Neural cell (in vitro differentiated cells): ENCODE measurements at places on chromosomes 5 and 9. TPM values are rescaled to one million over a fixed set of nuclear protein-coding genes. Genes with fewer than 3 reads are reported as not detected.

Gene BTNL8
- polyA plus RNA-seq, result not detected in 2 replicates

Gene COL27A1
- 0.04 and 0.25 TPM in 2 replicates for polyA plus RNA-seq

Gene GABRA6
- 2.2 and 3.9 TPM in 2 replicates for polyA plus RNA-seq

Gene SLC25A25
- 43.7 and 50.7 TPM in 2 replicates for polyA plus RNA-seq

Gene PAPPA
- polyA plus RNA-seq, result 0.40 and 0.41 TPM in 2 replicates

Gene SLC6A18
- not detected in 2 replicates for polyA plus RNA-seq
